HTR-8/SVneo (cell line): ENCODE measurements at places on chromosomes 3 and 15.

GRCh38 chr15:89495638-89496145 lies 691 bp downstream of the RHCG start:
- DNase-seq: no peak

DNA sequence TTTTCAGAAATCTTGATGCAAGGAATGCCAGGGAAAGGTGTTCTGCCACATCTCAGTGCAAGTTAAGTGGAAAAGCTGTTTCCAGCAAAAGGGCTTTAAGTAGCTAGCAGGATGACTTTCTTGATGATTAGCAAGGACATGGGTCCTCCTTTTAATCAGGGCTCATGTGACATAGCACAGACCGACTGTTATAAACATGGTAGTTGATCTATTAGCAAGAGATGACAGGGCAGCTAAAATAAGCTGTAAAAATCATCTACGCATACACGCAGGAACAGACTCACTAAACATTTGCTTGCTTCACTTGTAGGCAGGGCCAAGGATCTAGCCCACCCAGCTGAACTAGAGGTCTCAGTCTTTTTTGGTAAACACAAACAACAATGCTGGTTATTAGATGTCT lies 69.0 kb downstream of the GOLIM4 start:
- DNase-seq: no peak

DNA sequence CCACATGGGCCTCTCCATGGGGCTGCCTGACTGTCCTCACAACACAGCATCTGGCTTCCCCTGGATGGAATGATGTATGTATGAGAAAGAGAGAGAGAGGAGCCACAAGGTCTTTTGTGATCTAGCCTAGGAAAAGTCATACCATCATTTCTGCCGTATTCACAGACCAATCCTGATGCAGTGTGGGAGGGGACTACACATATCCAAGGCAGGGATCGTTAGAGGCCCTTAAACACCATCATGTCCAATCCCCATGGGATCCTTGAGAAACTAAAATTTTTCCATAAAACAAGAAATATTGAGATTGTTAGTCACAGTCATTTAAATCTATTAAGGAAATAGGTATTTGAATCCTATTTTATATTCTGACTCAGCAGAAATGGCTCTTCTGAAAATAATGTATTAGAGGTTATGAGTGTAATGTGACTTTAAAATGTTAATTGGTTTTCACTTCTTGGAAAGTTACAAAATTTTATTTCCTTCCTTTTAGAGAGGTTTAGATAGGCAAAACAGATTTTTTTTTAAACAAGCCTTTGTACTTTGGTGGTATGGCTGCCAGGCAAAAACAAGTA lies 65.1 kb upstream of the TSC22D2 start:
- no peak for DNase-seq

- DNase-seq: no peak
These were observed 11.2 kb downstream of the B3GNT5 start for GRCh38 chr3:183264268-183264667.

DNA sequence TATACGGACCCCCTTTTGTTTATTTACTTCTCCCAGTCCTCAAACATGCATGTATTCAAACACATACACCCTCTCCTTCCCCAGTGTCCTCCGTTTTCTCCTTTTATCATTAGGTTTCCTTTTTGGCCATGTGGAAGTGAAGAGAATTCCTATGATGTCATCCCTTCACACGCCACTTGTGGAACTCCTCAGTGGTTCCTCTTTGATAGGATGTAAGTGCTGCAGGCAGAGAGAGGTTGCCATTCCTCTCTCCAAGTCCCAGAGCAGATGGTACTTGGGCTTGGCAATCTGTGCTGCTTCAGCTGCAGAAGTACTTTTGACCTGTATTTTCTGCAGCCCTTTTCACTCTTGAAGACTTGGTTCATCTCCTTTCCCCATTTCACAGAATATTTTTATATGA lies 32.9 kb upstream of the CRTC3 start:
- DNase-seq: no peak

DNA sequence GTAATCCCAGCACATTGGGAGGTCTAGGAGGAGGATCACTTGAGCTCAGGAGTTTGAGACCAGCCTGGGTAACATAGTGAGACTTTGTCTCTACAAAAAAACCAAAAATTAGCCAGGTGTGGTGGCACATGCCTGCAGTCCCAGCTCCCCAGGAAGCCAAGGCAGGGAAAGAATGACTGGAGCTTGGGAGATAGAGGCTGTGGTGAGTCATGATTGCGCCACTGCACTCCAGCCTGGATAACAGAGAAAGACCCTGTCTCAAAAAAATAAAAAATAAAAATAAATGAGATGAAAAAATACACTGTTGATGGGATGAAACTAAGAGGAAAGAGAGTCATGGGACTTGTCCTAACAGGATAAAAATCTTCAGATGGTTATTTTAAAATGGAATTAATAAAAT lies 137.6 kb downstream of the IMPG2 start:
- no peak for DNase-seq
